Astrocyte (in vitro differentiated cells and primary cell): ENCODE measurements at places on chromosomes 16 and 17. TPM values are rescaled to one million over a fixed set of nuclear protein-coding genes. Genes with fewer than 3 reads are reported as not detected.

- H3K27ac ChIP-seq, result no peak overlapping the region
- no peak for DNase-seq
- no peaks in the 10 kb centered on the region for H3K36me3 ChIP-seq
- no peaks in the 10 kb centered on the region for H3K27me3 ChIP-seq
- no peak overlapping the region for H3K4me3 ChIP-seq
Measured at GRCh38 chr16:75702242-75702641, 981 bp upstream of the DUXB start.

- H3K27me3 ChIP-seq, result no peaks in the 10 kb centered on the region
- H3K4me1 ChIP-seq, result peaks cover 11% of the 10 kb centered on the region
Measured at GRCh38 chr17:60094754-60095153, 16.0 kb upstream of the HEATR6 start.

- H3K36me3 ChIP-seq, result no peaks in the 10 kb centered on the region
- no peak for DNase-seq
- peaks cover 8% of the 10 kb centered on the region for H3K4me1 ChIP-seq
- H3K27me3 ChIP-seq, result no peaks in the 10 kb centered on the region
Measured at GRCh38 chr16:66859397-66860068, 15.3 kb downstream of the CA7 start.

DNA sequence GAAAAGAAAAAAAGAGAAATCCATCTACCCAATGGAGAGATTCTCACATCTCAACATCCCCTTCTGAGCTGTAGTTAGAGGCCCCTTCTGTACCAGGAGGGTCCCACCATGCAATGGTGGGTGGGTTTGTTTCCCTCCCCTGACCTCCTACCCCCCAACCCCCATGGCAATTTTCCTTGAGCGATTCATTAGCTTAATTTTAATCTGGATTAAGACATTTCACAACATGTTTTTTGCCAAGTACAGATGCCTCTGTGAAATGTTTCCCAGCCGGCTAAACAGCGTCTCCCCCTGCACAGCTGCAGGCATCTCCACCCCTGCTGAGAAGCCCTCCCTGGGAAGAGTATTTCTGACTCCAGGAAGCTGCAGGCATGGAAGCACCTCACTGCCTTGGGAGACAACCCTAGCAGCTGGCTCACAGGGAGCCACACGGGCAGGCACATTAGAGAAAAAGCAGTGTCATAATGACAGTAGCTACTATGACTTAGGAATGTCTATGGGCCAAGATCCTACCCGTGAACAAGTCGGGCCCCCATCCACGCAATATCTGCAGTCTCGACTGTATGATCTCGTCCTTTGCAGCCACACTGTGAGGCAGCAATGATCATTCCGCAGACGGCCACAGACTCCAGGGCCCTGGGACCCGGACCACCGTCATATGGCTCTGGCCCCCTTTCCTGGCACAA lies 117.3 kb downstream of the ADCY9 start:
- no peak overlapping the region for H3K27ac ChIP-seq
- peak; percentile 73 for DNase-seq
- H3K4me3 ChIP-seq, result no peak overlapping the region
- H3K4me1 ChIP-seq, result peaks cover 10% of the 10 kb centered on the region
- H3K27me3 ChIP-seq, result no peaks in the 10 kb centered on the region

RPS2 gene
- total RNA-seq, result 2,350 and 2,534 TPM in 2 replicates

DNA sequence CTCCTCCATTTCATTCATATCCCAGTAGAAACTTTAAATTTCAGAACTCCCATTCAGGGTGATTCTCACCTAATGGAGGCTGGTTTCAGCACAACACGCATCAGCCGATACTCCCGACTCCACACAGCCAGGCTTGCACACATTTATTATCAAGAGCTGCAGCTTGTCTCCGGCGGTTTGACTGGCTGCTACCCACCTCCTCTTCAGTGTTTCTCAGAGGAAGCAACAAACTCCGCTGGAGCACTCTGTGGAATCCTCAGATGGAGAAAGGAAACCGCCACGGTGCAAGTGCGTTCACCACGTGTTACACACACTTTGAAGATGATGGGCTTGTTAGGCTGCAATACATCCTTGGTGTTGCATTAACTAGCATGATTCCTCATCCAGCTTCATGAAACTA lies 39.7 kb upstream of the NUDT7 start:
- no peak overlapping the region for H3K4me3 ChIP-seq
- H3K27me3 ChIP-seq, result no peaks in the 10 kb centered on the region
- no peak for DNase-seq
- H3K4me1 ChIP-seq, result no peaks in the 10 kb centered on the region

TAC4 gene
- total RNA-seq, result not detected in 2 replicates

GRCh38 chr17:7839876-7840261 lies 5.9 kb downstream of the KDM6B start:
- H3K27me3 ChIP-seq, result no peaks in the 10 kb centered on the region
- H3K4me3 ChIP-seq, result no peak overlapping the region
- peak; percentile 21 for DNase-seq
- no peaks in the 10 kb centered on the region for H3K36me3 ChIP-seq
- peaks cover 55% of the 10 kb centered on the region for H3K4me1 ChIP-seq

DNA sequence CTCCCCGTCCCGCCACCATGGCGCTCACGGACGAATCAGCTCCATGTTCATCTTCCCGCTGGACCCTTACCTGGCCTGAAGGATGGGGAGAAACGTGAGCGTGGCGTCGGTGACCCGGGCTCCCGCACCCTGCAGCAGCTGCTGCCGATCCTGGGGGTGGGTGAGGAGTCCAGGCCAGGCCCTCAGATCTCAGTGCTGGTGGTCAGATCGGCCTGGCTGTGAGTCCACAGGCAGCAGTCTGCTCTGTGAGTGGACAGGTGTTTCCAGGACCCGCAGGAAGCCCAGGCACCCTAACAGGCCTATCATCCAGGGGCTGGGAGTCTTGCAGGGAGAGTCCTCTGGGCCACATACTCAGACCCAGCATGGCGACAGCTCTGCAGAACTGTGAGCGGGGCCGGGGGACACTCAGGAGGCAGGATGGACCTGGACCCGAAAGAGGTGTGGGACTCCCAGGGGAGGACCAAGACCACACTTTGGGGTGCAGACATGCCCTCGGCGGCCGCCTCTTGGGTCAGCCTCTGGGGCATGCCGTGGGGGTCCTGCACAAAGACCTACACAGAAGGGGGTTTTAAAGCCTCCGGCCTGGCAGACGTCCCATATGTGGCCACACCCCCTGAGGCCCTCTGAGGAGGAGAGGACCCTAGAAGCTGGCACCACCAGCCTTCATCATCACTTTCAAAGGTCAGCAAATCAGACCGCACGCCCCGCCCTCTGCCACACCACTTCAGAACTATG lies 27.2 kb upstream of the ZNF469 start:
- no peak overlapping the region for H3K4me3 ChIP-seq
- H3K27ac ChIP-seq, result no peak overlapping the region
- peaks cover 4% of the 10 kb centered on the region for H3K27me3 ChIP-seq
- no peak for DNase-seq
- H3K4me1 ChIP-seq, result no peaks in the 10 kb centered on the region

MIS12 gene
- 12.2 and 13.1 TPM in 2 replicates for total RNA-seq

DNA sequence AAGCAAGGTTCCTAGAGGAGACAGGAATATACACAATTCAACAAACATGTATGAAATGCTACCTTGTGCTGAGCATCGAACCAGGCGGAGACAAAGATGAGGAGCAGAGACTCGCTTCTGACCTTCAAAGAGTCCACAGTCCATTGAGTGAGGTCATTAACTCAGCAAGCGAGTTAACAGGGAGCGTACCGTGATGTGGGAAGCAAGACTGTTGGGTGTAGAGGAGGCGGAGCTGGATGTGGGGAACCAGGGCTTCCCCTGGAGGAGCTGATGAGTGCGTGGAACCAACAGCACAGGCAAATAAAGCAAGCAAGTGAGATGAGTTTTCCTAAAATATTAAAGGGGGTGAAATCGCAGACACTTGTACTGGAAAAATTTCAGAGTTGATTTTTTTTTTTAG lies 65.0 kb downstream of the NXN start:
- H3K27ac ChIP-seq, result no peak overlapping the region
- DNase-seq, result no peak
- H3K36me3 ChIP-seq, result peaks cover 3% of the 10 kb centered on the region

GRCh38 chr17:41058741-41059140 lies 1.2 kb downstream of the KRTAP2-3 start:
- no peak overlapping the region for H3K4me3 ChIP-seq
- peak; percentile 19 for DNase-seq
- H3K27ac ChIP-seq, result peak overlapping the region; percentile 94
- H3K36me3 ChIP-seq, result no peaks in the 10 kb centered on the region
- H3K4me1 ChIP-seq, result peaks cover 44% of the 10 kb centered on the region

- H3K27ac ChIP-seq, result no peak overlapping the region
- H3K4me1 ChIP-seq, result peaks cover 5% of the 10 kb centered on the region
- no peak for DNase-seq
- H3K36me3 ChIP-seq, result no peaks in the 10 kb centered on the region
- H3K4me3 ChIP-seq, result peak overlapping the region; percentile 55
Measured at GRCh38 chr17:45246861-45247428, 14.9 kb downstream of the SPATA32 start.

DNA sequence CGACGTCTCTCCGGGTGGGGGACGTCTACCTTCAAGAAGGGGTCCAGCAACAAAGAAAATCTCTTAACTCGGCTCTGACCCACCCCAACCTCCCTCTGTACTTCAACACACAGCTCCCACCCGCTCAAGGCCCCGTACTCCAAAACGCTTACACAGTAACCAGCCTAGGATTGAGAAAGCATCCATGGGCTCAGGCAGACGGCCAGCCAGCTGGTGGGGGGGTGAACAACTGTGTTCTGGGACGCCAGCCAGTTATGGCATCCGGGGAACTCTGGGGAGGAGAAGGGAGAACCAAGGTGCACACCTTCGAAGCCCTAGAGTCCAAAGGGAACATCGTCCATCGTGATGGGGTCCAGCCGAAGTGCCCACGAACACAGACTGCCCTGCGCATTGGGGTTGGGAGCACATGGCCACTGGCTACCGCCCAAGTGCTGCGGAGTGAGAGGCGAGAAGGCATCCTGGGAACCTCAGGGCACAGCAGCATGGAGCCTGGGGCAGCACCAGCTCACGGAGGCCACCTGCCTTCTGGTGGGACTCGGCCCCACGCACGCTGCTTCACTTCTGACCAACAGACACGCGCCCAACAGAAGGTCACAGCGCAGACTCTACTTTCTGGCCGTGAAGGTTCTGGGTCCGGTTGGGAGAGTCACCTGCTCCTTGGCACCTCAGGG lies 14.3 kb downstream of the SLC16A3 start:
- H3K36me3 ChIP-seq, result peaks cover 31% of the 10 kb centered on the region
- peaks cover 62% of the 10 kb centered on the region for H3K4me1 ChIP-seq
- peak; percentile 70 for DNase-seq
- no peaks in the 10 kb centered on the region for H3K27me3 ChIP-seq
- no peak overlapping the region for H3K27ac ChIP-seq

DNA sequence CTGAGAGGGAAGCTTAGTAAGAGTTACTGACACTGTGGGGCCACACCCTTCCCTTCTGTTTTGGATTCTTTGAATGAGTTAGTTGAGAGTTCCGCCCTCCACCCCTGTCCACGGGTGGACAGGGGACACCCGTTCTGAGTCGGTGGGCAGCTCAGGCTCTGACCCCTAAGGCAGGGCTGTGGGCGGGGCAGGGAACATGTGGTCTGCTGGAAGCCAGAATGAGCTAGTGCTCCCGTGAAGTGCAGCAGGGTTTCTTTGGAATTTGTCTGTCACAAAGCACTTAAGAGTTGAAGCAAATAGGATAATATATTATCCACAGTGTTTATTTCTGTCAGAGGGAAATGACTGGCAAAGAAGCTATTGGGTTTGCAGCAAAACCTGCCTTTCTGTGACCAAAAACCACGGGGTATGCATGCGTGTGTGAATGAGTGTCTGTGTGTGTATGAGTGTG lies 90.1 kb downstream of the CLEC16A start:
- peak; percentile 34 for DNase-seq
- no peaks in the 10 kb centered on the region for H3K27me3 ChIP-seq
- no peak overlapping the region for H3K4me3 ChIP-seq
- H3K27ac ChIP-seq, result no peak overlapping the region
- peaks cover 3% of the 10 kb centered on the region for H3K4me1 ChIP-seq
